ENCODE measurements at places on chromosomes 7 and 10. TPM values are rescaled to one million over a fixed set of nuclear protein-coding genes. Genes with fewer than 3 reads are reported as not detected.

The CNPY1 gene
- total RNA-seq = not detected

The GCK gene
- 1.2 TPM for total RNA-seq

The DDC gene
- not detected for total RNA-seq

The PLAC9 gene
- total RNA-seq = 27.9 TPM

The CRYGN gene
- total RNA-seq = not detected

The SCRN1 gene
- 21.5 TPM for total RNA-seq

The OR2A14 gene
- total RNA-seq = not detected
